Memory B cell (primary cell): ENCODE measurements at places on chromosomes 6 and 20.

DNA sequence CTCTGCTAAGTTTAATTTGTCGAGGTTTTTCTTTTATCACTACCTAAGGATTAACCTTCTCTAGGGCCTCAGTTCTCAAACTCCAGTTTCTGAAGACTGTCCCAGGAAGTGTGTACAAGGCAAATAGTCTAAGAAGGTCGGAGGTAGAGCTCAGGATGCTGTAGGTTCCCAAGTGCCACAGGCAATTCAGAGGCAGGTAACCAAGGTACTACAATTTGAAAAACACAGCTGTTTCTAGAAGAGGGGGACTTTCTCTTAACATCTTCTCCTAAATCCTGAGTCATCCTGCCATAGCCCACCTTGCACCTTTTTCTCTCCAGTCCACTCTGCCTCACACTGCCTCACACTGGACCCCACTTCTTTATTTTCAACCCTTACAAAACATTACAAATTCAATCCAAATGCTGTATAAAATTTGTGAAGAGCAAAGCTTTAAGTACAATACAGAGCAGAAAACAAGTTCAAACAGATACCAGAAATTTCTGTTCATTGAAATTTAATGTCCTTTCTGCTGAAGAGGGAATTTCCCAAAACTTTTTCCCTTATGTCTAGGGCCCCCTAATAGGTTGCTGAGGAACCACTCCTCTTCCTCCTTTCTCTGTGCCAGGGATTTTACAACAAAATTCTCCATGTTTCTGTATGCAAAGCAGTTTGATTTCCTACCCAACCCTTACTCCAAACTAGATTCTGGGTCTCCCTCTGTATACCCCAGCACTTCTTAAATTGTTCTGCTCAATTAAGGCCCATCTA, 43.0 kb downstream of the FRK start:
- DNase-seq, result no peak

DNA sequence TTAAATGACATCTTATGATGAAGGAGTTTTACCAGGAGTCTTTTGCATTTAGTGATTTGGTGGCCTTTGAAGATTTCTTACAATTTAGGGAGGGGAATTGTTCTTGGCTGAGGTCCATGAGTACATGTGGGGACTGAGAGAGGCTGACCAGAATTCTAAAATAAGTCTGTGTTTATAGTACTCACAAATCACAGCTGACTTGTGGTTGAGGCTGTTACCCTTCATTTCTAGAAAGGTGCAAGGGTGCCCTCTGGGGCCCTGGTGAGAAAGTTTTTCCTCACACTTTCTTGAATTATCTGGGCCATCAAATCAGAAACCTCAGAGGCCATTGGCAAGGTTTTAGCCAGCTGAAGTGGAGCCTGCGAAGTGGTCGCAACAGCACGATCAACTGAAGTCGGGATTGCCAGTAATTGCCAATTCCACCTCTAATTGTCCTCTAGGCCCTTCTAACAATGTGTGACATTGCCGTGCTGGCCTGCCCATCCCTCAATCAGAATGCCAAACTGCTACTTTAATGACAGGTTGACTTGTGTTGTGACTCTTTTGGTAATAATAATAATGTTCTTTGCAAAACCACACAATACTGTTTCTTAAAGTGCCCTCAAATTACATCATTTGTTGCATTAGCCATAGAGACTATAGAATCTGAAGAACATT, 221.6 kb downstream of the OGFRL1 start:
- no peak for DNase-seq

DNA sequence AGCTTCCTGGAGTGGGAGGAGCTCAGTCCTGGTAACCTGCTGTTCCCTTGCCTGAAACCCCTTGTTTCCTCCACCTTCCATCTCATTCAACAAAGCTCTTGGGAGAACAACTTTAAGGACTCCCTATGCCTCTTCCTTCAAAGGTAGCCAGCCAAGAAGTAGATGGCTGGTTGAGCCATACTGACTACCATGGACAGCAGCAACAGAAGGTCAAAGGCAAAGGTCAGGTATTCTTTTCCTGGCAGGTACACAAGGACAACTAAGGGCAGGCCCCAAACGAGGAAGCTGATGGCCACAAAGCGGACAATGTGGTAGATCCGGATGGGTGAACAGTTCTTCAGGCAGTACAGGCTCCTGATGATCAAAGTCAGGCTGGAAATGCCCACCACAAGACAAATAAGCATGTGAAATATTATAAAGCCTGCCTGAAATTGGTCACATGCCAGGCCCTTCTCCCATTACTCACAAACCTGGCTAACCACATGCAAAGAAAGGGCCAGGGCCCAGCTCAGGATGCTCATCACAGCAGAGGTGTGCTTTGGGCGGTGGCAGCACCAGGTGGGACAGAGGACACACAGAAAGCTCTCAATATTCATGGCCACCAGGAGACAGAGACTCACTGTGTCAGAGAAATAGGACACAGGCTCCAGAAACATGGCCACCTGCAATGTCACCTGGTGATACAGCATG, 21.7 kb downstream of the UBD start:
- no peak for DNase-seq

DNA sequence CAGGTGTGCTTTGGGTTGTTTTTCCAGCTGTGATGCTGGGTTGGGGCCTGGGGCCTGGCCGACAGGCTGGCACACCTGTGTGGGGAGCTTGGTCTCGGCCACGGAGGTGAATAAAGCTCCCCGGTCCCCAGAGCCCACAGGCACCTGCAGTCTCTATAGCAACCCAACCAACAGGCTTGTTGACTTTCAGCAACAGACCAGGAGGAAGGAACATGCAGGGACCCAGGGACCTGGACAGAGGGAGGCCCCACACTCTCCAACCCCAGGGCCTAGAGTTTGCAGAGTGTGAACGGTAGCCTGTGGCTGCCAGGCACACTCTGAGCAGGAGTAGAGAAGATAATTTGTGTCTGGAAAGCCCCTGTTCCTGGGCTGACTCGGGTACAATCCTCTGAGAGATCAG, 14.6 kb upstream of the SYNJ2 start:
- no peak for DNase-seq

DNA sequence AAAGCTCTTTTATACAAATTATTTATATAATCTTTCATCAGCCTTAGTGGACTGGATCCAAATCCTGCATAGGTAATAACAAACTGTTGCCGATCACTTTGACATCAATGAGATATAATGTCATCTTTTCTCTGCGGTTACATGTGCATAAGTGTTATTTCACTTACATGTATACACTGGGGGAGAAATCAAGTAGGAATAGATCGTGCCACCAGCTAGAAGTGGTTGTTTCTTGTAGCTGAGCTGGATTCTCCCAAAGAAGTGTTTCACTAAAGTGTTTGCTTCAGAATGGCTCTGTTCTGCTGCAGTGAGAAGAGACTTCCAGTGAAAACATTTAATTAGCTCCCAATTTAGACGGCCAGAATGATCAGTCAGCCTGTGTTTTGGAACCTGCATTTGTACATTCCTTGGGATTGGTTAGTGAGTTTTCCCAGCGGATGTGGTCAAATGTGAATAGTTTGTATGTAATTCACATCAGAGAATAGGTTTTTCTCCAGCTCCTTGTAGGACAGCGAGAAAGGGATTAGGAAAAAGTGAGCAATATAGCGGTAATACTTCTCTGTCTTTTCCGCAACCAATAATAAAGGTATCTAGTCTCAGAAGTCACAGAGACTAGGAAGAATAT, 163.1 kb upstream of the CCN2 start:
- DNase-seq, result no peak

DNA sequence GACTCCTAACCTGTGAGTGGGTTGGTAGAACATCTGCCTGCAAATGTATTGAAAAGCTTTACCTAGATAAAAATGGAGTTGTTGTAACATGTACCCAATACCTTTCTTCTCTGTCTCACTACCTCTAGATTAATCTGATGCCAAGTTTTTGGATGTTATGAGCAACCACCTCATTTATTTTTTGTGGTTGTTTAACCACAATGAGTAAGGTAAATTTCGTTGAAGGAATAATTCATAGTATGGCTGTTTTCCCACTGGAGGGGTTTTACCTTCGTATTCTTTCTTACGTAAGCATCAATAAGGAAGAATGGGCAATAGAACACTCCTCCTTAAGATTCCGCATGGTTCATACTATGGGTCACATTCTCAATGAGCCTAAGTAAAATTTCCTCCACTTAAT, 165.4 kb downstream of the CDH26 start:
- no peak for DNase-seq

GRCh38 chr6:105573138-105573537, 170.3 kb upstream of the PREP start:
- no peak for DNase-seq

DNA sequence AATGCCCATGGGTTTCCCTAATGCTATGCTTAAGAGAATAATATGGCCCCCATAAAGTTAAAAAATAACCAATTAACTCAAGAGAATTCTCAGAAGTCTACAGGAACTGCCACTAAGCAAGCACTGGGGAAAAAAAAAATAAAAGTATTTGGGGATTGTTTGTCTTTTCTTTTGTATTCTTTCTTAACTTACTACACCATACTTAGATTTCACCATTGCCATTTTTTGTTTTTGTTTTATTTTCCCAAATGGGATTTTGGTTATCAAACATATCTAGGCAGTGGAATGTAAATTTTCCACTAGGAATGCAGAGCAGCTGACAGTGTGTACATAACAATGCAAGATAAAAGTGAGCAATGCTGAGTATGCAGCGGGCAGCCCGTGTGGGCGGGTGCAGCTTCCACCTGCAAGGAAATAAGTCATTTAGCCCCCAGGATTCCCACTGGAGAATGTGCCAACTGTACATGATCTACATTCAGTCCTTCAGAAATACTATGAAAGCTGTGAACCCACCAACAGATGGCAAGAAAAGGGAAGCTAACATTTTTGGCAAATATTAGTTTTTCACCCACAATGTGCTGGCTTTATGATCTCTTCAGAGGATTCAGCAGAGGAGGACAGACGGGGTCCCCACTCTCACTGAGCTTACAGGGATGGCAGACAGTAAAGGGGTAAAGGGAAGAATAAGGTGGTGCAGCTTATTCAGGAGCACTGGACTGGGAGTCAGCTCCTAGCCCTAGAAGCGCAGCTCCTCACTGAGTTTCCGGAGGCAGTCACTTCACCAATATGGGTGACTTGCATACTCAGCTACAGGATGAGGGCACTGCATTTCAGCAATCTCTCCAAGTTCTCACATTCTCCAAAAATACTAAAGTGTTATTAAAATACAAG, 44.4 kb downstream of the DCDC2 start:
- DNase-seq, result no peak

GRCh38 chr6:71134929-71135642, 153.5 kb upstream of the OGFRL1 start:
- no peak for DNase-seq

- DNase-seq, result no peak
Observed at GRCh38 chr6:111866857-111867256, 6.4 kb downstream of the FYN start.

GRCh38 chr6:42366999-42367352, 84.8 kb downstream of the TRERF1 start:
- DNase-seq, result no peak

- DNase-seq, result no peak
Observed at GRCh38 chr6:110652520-110652919, 162.7 kb downstream of the CDK19 start.
